Lung (tissue), 17 donors: ENCODE measurements at places on chromosomes 11 and 22. TPM values are rescaled to one million over a fixed set of nuclear protein-coding genes. Genes with fewer than 3 reads are reported as not detected.

The ART5 gene
- 1.7 TPM for total RNA-seq

GRCh38 chr11:60848714-60849151 is 6.8 kb downstream of the CCDC86 start:
- no peak for DNase-seq

- no peak for DNase-seq
These were observed 18.1 kb upstream of the CSTF3 start for GRCh38 chr11:33179348-33179803.

DNA sequence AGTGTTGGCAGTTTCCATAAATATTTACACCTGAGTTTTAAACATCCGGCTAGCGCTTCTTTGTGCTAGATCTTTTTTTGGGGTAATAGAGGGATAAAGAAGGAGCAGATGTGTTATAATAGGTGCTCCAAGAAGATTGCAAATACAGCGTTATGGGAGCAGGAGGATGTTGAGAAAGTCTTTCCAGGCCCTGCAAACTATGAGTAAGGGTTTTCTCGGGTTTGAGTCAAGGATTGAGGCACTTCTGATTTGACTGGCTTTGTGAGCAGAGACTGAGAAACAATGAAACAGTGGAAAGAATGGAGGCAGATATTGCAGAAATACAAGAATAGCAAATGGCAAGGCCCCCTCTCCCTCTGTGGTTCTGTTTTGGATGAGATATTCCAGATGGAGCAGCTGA is 155.0 kb upstream of the TIMP3 start:
- DNase-seq = no peak

DNA sequence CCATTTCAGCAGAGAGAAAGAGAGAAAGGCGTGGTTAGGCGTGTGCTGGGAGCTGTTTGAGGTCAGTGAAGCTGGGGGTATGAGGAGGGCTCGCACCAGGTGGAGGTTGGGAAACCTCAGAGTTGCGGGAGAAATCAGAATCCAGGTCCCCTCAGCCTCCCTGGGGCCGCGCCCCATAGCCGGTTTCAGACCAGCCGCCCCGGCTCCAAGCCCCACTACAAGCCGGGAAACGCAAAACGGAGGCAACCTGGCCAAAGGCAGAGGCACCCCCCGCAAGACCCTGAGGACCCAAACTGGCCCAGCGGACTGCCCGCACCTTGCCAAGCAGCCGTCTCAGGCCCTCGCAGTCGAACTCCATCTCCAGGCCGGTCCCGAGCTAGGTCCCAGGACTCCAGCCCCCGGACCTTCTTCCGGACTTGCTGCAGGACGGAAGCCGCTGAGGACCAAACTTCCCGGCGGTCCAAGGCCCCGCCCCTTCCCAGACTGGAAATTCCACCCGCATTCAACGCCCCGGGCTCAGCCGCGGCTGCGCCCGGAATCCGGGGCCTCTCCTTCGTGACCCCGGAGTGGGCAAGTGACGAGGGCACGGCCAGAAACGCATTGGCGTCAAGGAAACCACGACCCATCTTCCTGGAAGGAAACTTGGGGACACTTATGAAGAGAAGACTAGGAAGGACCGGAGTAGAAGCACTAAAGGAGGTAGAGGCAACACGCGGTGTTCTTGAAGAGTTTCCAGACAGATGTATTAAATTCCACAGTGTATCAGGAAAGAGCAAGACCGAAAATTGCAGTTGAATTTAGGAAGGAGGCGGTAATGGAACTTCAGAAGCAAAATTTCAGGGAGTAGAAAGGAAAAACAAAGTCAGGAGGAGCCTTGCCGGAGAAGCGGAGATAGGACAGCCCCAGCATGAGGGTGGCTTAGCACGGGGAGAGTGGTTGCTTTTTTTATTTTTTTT is at the start of gene UEVLD:
UEVLD (minus strand) TSS at position 438 of the 956 bp plus-strand sequence; CDS start at position 358, 80 bp downstream.
- DNase-seq = peak; percentile 94

DNA sequence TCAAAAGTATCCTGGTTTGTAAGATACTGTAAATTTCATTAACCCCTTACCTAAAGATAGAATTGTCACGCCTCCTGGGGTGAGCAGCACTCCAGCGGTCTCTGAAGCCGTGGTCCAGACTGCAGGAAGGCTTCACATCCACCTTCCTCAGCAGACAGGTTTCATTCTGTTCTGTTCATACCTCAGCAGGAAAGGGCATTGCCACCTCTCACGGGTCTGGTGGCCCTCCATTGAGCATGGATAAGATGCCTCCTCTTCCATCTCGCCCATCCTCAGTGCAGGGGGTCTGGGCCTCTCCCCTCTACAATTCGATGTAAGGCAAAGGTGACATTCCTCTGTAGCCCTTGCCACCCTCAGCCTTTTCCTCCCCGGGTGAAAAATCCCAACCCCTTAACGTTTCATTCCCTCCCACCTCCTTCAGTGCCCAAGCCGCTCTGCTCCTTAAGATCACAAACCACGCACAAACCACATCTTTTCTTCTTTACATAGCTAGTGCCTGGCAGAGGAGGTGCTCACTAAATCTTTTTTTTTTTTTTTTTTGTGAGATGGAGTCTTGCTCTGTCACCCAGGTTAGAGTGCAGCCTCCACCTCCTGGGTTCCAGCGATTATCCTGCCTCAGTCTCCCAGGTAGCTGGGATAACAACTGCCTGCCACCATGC is 28.5 kb downstream of the RPUSD4 start:
- no peak for DNase-seq
